ENCODE measurements at places on chromosomes 5 and 9. TPM values are rescaled to one million over a fixed set of nuclear protein-coding genes. Genes with fewer than 3 reads are reported as not detected.

The TMEFF1 gene
- total RNA-seq, result 2.2 TPM

The TMC1 gene
- total RNA-seq, result 0.36 TPM

The TSLP gene
- not detected for total RNA-seq

The C5orf52 gene
- not detected for total RNA-seq
